CD4-positive, alpha-beta T cell treated with Interleukin-6 for 4 hours (primary cell): ENCODE measurements at places on chromosomes 12 and 14.

DNA sequence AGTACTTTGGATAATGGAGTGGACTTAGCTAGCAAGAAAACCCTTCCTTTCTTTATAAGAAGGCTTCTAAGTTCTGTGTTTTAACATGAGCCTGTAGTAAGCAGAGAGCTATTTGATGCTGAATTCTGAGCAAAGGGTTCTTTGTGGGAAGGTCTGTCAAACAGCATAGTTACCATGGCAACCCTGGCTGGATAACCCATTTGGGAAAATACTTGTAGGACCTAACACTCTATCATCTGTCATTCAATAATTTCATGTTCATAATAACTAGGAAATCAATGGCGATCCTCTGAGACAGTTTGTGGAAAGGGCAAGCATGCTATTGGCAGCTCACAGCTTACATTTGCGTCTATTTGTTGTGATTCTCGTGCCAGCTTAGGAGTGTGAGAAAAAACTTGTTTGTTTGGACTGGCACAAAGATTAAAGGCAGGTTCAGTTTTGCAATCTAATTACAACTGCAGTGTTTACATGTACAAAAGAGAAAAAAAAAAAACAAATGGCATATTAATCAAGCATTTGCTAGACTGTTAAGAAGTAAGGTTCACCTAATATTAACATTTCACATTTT is 219.2 kb downstream of the PDZRN4 start:
- no peak for DNase-seq

DNA sequence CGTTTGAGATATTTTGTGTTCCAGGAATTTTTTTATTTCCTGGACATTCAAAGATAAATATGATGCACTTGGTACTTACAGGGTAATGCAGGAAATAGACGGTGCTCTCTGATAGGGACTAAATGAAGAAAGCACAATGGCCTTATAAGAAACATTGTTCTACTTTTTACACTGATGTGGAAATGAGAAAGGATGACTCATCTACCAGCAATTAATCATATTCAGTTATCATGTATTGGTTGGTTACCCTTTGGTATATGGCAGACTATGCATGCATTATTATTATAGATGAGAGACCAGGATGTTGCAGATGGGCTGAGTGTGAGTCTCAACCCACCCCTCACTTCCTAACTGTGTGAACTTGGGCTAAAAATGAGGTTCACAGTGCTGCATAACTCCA is 222.2 kb downstream of the FLRT2 start:
- no peak for DNase-seq

- DNase-seq = no peak
These were observed 96.7 kb downstream of the CCER1 start for GRCh38 chr12:90858252-90858651.

DNA sequence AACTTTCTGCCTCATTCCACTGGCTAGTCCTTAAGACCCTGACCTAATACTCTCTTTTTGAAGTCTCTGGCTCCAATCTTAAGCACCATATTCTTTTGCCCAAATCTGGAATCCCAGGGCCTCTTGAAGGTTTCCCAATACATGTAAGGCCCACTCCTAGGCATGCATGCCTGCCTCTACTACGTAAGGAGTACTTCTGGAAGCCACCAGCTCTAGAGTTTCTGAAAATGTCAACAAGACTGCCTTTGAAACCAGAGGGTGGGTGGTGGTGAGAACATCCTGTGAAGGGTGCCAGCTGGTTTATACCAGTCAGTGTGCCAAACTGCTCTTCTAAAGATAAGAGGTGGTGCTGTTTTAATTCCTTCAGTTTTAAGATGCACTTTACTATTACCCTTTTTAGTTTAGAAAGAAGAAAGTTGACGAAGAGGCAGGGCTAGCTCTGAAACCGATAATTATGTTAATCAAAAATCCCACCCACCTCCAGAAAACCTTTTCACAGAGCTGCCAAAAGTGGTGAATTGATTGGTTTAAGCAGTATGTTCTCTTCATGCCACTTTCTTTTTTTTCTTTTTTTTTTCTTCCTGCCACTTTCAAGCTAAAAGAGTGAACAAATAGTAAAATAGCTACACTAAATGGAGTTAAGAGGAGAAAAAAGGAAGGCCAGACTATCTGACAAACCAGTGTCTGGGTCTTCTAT is 8.7 kb upstream of the WDR89 start:
- peak; percentile 72 for DNase-seq

DNA sequence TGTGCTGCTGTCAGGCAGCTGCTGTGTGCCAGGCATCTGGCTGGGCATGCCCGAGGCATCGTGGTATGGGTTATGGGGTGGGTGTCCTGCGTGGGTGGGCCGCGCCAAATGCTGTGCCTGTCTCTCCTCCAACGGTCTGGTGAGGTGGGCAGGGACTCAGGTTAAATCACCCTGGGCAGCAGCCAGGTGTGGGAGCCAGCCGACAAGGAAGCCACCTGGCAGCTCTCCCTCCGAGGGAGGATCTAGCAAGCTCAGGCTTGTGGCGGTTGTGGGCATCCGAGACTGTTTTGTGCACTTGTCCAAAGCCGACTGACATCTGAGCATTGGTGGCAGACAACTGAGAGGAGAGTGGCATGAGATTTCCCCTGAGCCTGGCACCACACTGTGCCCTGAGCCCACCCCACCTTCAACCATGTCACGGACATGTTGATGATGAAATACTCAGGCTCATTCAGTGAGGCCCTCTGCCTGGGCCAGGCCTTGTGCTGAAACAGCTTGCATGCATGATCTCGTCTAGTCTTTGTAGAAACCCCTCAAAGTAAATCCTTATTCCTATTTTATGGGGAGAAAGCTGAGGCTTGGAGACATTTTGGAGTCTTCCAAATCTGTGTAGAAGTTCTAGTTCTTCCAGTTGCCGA is 181.8 kb upstream of the MYL2 start:
- no peak for DNase-seq

- no peak for DNase-seq
These were observed 55.5 kb downstream of the ANO2 start for GRCh38 chr12:5889381-5890047.

GRCh38 chr12:82912406-82912805 is 225.7 kb downstream of the TMTC2 start:
- DNase-seq = no peak

DNA sequence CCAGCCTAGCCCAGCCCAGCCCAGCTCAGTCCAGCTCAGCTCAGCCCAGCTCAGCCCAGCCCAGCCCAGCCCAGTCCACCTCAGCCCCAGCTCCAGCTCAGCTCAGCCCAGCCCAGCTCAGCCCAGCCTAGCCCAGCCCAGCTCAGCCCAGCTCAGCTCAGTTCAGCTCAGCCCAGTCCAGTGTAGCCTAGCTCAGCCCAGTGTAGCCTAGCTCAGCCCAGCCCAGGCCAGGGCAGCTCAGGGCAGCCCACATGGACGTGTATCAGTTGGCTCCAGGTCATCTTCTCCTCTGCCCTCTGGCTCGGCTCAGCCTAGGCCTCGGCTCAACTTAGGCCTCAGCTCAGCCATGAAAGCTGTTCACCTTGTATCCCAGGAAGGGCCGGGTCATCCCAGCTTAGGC is 64.7 kb downstream of the TMEM121 start:
- DNase-seq = no peak

DNA sequence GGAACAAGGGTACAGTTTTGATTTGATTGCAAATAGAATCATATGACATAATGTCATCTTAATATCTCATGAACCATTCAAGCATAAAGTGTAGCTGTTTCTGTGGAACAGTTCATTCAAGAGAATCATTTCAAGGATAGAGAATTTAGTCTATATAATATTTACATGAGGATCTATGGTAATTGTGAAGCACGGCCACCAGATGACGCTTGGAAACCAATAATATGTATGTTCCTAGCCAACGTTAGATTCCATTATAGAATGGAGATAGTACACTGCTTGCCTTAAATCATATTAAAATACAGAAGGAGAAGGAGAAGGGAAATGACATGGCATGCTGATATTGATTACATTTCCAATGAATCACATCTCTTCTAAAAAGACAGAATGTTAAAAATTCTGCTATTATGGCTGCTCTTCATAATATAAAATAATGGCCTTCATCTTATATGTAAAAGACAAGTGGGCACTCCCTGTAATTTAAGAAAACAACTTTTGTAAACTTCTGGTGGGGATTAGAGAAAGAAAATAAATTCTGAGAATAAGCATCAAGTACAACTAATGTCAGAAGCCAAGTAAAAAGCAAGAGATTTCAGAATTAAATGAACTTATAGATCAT is 351.0 kb downstream of the NAV3 start:
- no peak for DNase-seq

DNA sequence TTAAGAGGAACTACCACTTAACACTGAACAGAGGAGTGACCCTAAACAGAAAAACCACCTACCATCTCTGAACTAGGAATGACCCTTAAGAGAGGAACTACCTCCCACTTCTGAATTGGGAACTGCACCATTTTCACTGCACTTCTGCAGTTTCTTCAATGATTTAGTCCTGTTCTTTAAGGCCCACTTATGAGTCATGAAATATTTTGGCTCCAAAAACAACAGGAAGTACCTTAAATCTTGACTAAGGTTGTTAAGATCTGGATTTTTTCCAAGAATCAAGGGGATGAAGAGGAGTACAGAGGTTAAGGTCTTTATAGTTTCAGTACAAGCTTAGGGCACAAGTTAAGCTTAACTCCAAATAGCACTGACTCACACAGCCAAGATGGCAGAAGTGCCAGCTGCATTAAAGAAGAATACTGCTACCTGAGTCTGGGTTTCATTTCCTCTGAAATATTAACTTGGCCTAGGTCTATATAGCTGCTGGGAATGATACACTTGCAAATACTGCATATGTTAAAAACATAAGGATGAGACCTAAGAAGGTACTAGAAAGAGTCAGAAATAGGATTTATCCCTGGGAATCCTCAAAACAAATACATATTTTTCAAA is 4.2 kb downstream of the NPC2 start:
- no peak for DNase-seq

- DNase-seq = peak; percentile 5
These were observed 650 bp downstream of the HEBP1 start for GRCh38 chr12:12999271-12999958.

DNA sequence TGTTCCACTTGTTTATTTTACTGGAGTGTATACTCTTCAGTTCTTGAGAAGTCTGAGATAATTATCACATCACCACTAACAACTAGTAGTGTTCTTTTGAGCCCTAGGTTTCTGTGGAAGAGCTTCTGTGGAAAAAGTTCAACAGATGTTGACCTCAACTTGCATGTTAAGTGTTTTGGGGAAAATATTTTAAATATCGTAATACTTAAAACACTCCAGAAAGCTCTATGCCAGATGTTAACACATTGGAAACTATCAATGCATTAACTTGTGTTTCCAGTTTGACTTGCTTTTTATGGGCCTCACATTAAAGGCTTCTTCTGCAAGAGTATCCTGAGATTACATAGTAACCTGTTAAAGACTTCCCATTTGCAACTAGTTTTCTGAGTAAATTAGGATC is 173.1 kb downstream of the DUSP6 start:
- DNase-seq = no peak

- no peak for DNase-seq
These were observed 294.4 kb downstream of the SOX5 start for GRCh38 chr12:23655112-23655511.

DNA sequence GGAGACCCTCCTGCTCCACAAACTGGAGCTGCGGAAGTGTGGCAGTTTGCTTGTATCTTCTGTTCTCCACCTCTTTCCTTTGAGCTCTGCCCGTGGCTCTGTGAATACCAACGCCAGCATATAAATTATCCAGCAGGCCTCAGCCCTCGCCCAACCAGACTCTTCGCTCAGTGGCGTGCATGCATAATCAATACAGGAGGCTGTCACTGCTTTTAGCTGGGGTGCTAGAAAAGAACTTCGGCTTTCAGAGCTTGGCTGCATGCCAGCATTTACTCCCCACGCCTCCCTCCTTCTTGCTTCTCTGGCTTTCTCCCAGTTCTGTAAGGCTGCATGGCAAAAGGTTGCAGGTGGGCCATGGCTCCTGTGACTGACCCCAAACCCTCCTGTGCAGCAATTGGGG is 26.9 kb downstream of the NRXN3 start:
- no peak for DNase-seq

DNA sequence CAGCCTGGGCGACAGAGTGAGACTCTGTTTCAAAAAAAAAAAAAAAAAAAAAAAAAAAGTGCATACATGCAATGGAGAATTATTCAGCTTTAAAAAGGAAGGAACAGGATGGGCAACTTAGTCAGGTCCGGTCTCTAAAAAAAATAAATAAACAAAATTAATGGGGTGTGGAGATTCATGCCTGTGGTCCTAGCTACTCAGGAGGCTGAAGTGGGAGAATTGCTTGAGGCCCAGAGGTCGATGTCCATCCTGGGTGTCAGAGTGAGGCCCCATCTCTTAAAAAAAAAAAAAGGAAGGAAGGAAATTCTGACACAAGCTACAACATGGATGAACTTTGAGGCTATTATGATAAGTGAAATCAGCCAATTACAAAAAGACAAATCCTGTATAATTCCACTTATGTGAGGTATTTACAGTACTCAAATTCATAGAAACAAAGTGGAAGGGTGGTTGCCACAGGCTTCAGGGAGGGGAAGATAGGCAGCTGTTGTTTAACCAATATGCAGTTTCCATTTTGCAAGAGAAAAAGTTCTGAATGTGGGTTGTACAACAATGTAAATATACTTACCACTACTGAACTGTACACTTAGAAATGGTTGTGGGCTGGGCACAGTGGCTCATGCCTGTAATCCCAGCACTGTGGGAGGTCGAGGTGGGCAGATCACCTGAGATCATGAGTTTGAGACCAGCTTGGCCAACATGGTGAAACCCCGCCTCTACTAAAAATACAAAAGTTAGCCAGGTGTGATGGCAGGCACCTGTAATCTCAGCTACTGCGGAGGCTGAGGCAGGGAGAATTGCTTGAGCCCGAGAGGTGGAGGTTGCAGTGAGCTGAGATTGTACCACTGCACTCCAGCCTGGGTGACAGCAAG is 12.3 kb upstream of the APOF start:
- DNase-seq = no peak

DNA sequence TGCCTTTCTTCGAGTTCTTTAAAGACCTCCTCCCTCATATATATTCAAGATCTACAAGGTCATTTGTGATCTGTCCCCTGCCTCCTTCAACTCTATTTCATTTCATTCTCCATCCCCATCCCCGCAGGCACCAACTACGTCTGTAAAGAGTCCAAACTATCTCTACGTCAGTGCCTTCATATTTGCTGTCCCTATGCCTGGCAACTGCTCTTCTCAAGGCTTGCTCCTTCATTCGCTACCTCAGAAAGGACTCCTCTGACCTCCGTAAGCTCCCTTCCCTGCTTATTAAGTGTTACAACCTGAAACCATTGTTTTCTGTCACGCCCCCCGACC is 650 bp downstream of the LLPH start:
- no peak for DNase-seq

DNA sequence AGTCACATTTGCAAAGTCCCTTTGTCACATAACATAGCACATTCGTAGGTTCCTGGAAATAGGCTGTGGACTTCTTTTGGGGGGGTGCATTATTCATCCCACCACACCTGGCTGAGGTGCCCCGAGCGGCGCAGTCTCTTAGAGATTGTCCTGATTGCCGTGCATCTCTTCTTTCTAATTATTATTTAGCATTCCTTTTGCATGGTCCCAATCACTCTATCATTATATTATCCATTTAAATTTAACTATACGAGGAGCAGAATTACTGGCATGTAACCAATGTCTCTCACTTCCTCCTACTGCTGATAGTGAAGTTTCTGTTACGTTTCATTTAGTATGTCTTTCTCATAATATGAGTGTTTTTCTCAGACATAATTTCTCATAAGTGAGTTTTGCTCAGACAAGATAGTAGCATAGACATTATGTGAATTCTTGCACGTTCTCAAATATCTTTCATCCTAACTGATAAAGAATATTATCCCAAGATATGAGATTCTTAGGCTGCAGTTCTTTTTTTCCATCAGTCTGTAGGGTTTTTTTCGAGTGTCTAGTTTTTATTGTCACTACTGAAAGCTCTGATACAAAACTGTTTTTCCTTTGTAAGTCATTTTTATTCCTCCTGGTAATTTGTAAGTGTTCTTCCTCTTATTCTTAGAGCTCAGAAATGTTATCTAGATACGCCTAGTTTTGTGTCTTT is 444.3 kb downstream of the NELL2 start:
- DNase-seq = no peak
